ENCODE measurements at places on chromosomes 4 and X.

- no peak for DNase-seq
Observed at GRCh38 chrX:4670606-4671005, 957.2 kb upstream of the PRKX start.

GRCh38 chr4:2648159-2648814, 107.8 kb downstream of the TNIP2 start:
- no peak for DNase-seq

DNA sequence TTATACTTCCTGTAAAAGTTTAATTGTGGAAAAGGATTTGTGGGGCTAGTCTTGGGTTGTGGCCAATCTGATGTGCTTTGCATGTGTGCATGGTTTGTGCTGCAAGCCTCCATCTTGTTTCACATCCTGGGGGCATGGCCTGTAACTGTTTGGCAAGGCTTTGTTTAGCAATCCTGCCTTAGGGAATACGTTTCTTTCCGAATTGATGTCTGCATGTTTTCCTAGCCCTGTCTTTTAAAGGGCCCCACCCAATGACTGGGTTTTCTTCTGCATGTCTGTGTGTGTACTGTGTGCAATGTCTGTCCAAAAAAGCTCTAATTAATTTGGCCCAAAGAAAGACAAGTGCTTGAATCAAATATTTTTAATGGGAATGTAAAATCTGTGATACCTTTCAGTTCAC, 74.6 kb upstream of the MID1IP1 start:
- DNase-seq, result no peak

GRCh38 chr4:55765070-55765469, 54.5 kb upstream of the EXOC1L start:
- no peak for DNase-seq

All from SIG-M5 (cell line).